ENCODE measurements at places on chromosomes 5 and 9.

GRCh38 chr5:98938464-98938863 lies 9.7 kb upstream of the CHD1 start:
- no peak for DNase-seq

DNA sequence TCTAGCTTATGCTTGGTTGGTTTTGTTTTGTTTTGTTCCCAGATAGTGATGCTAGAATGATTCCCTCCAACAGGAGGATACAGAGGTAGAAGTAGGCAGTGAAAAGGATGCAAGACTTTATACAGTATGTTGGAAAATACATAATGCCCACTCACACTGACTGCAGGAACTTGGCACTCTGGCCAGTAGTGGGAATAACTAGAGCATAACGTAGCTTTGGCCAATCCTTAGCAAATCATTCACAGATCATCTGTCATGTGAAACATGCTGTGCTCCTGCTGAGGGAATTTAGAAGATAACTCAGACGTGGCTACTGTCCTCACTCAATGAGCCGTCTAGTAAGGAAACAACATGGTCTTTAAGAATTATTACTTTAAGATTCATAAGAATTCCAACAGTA lies 13.5 kb downstream of the CFAP90 start:
- DNase-seq: no peak

DNA sequence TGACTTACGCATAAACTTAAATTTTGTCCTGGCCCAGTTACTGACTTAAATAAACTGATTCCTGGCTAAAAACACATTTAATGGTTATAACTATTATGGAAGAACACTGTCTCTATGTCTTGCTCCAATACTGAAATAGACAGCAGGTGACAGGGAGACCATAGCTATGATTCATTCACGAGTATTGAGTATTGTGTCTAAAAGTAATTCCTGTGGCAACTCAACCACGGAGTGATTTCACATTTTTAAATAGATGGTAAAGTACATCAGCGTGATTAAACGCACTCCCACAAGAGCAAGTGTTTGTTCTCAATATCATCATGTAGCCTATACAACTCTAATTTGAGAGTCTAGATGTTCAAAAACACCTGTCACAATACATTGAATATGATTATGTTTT lies 35.9 kb upstream of the PCSK1 start:
- no peak for DNase-seq

DNA sequence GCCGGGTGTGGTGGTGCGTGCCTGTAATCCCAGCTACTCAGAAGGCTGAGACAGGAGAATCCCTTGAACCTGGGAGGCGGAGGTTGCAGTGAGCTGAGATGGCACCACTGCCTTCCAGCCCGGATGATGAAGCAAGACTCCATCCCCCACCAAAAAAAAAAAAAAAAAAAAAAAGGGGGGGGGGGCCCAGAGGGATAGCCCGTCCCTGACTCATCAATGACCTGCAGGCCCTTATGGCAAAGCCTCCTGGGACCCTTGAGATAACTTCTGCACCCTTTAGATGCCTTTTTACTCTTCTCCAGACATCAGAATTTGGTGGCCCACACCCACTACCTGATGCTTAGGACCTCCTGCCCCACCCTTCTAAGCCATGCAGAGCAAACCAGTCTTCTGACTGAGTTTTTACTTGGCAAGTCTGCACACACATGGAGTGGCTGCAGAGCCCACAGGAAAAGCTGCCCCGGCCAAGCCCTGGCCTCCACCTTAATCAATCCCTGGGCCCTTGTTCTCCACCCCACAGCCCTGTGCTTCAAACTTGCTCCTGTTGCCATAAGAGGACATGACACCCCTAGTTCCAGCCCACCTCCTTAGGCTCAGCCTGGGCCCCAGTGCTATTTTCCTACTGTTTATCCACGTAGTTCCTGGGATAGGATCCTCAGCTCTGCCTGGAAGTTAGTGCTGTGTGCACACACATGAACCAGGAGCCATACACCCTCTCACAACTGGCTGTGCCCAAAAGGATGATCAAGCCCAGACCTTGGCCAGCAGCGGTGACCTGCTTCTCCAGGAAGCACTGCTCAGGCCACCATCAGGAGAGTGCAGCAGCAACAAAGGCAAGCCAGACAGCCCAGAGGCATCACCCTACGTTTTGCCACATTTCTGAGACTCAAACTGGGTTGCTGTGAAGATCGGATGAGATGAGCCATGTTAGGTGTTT lies 5.1 kb downstream of the MGAT1 start:
- no peak for DNase-seq

DNA sequence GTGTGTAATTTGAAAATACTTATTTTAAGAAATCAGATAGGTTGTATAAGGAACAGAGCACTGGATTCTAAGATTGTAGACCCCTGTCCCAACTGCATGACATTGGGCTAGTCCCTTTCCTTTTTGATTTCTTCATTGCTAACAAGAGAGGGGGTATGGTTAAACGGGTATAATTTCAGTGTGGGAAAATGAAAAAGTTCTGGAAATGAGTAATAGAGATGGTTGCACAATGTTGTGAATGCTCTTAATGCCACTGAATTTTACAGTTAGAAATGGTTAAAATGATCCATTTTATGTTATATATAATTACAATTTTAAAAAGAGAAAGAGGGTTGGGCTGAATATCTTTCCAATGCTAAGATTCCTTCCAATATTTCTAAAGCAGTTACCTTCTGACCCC lies 103.3 kb upstream of the LHFPL2 start:
- DNase-seq: no peak

Data from hypothalamus (tissue), 51 donors.